ENCODE measurements at places on chromosomes 4 and X.

- DNase-seq, result no peak
Measured at GRCh38 chr4:59539401-59539800, 1660.7 kb upstream of the ADGRL3 start.

GRCh38 chr4:183798301-183799253, 106.5 kb upstream of the STOX2 start:
- DNase-seq, result no peak

GRCh38 chr4:82223715-82224114, 150.1 kb downstream of the HNRNPD start:
- no peak for DNase-seq

GRCh38 chr4:99723612-99724011, 66.0 kb upstream of the C4orf54 start:
- no peak for DNase-seq

GRCh38 chr4:91754716-91755115, 549.0 kb upstream of the GRID2 start:
- no peak for DNase-seq

- no peak for DNase-seq
Measured at GRCh38 chr4:56743550-56743949, 62.5 kb upstream of the HOPX start.

- no peak for DNase-seq
Measured at GRCh38 chr4:94208266-94208665, 601 bp downstream of the SMARCAD1 start.

DNA sequence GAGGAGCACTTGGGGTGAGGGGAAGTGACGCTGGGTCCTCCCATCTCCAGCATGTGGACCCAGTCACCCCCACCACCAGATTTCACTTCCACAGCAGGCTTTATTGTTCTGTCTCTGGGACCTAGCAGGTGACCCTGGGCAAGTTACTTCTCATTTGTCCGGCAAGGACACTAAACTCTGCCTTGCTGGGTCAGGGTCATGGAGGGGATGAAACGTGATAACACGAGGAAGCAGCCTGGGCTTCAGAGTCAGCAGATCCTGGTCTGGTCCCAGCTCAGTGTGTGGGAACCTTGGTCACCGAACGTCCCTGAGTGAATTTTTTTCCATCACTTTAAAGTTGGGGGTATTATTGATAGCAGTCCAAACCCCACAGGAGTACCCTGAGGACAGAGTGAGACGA, 3.9 kb downstream of the UBA1 start:
- no peak for DNase-seq

DNA sequence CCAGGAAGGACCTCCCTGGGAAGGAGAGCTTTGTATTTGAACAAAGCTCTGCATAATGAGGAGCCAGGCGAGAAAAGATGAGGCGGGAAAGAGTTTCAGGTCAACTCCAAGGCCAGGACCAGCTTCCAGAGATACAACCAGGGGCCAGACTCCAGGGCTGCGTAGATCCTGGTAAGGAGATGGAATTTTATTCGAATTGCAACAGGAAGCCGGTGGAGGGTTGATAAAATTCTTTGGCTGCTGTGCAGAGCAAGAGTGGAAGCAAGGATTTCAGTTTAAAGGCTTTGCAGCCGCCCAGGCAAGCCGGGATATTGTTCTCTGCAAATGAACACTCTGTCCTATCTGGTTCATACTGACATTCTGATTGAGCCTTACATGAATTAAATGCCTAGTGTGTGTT, 40.2 kb upstream of the CBR4 start:
- DNase-seq, result no peak

GRCh38 chr4:42083816-42084215, 68.6 kb downstream of the BEND4 start:
- DNase-seq, result no peak

DNA sequence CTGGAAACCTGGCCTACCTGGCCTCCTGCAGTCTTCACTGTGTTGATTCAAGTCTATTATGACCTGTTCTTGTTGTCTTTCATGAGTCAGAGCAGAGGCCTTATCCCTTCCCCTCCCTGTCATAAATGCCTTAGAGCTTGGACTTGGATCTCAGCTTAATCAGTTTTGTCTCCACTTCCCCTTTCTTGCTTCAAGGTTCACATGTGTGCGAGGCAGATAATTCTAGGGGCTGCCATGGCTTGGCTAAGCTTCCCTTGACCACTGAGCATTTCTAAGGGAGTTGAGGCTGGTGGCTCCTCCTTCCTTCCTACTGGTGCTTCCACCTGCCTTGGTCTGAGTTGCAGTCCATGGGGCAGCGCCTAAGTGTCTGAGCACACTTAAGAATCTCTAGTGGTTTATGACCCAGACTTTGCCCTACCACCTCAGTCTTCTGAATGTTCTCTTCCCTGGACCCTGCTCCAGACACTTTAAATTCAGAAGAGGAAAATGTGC, 1.7 kb upstream of the HEPH start:
- DNase-seq, result no peak

- DNase-seq, result no peak
Measured at GRCh38 chr4:140157341-140157740, 3.4 kb upstream of the MAML3 start.

DNA sequence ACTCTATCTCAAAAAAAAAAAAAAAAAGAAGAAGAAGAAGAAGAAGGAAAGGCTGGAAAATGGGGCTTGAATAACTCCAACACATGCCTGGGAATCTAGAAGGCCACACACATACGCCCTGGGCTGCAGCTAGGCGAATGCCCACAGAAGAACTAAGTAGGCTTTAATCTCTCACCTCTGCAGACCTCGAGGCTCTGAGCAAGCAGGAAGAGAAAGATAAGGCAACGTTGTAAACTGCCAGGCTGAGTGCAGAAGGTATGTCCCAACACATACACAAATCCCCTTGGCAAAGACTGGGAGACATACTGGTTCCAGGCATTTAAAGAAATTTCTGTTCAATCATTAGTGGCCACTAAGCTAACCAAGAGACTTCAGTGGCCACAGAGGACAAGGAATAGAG, 18.4 kb downstream of the SLC38A5 start:
- DNase-seq, result no peak
